Panc1 (cell line): ENCODE measurements at places on chromosomes 7 and 10. TPM values are rescaled to one million over a fixed set of nuclear protein-coding genes. Genes with fewer than 3 reads are reported as not detected.

Gene PGAM1
- 726 TPM for total RNA-seq

Gene ARHGAP22
- 1.8 TPM for total RNA-seq

- DNase-seq, result no peak
These were observed 325.6 kb downstream of the ZWINT start for GRCh38 chr10:56035489-56035888.

Gene HK1
- total RNA-seq, result 74.4 TPM

Gene SPDYE2
- not detected for total RNA-seq
